ENCODE measurements at places on chromosomes 13 and 19.

- DNase-seq = no peak
Observed at GRCh38 chr13:31310786-31311185, 111.0 kb downstream of the B3GLCT start.

- DNase-seq = no peak
Observed at GRCh38 chr19:38833092-38833425, 1.5 kb upstream of the ECH1 start.

DNA sequence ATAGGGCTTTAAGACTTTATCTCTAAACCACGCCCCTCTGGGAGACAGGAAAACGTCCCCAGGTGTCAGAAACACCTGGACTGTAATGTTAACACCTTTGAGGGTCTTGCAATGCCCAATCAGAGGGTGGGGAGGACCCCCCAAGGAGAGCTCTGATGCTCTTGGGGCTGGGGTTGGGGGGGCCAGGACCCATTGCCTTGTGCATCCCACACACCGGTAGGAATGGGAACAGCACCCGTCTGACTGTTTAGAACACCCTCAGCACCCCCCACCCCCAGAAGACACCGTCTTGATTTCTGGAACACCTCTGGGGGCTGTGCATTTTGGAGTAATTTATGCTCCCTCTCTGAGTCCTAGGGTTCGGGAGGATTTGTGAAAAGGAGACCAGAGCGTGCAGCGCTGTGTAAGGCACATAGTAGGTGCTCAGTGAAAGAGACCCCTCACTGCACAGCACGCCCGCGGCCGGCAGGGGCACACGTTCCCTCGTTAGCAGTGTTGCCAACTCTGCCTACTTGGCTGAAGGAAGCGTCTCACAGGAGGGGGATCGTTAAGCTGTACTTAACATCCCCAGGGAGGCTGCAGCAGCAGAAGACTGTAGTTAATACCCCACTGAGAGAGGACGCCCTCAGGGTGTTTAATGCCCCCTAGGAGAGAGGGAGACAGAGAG, 2.8 kb upstream of the ERFL start:
- DNase-seq = no peak

- DNase-seq = no peak
Observed at GRCh38 chr13:99133230-99133629, 67.4 kb upstream of the UBAC2 start.

DNA sequence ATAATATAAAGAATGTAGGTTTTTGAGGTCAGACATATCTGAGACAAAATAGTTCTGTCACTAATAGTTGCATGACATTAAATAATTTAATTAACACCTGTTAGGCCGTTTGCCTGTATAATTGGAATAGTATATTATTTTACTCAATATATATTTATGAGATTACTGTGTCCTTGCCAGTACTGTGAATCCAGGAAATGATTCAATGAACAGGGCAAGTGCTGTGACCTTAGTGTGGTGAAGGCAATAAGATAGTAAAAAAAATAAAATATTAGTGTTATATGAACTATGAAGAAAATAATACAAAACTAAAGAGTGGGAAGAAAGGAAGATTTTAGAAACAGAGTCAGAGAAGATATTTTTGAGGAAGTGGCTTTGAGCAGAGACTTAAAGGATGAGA, 403.7 kb downstream of the PCDH9 start:
- no peak for DNase-seq

DNA sequence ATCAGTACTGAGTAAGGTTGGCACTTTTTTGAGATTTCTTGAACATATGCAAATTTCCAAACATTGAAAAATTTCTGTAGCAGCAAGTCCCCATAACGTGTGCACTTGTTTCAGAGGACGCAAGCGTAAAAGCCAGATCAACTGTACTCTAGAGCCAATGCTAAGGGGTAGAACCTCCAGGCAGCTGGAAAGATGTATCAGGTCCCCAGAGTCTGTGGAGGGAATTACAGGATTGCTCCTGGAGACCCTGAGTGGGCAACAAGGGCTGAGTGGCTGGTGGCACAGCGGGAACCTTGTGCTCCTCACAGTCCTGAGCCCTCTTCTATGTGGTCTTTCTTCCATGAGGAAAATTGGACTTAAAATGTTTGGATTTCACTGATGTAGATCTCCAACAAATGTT, 53.9 kb upstream of the AMER2 start:
- DNase-seq = no peak

DNA sequence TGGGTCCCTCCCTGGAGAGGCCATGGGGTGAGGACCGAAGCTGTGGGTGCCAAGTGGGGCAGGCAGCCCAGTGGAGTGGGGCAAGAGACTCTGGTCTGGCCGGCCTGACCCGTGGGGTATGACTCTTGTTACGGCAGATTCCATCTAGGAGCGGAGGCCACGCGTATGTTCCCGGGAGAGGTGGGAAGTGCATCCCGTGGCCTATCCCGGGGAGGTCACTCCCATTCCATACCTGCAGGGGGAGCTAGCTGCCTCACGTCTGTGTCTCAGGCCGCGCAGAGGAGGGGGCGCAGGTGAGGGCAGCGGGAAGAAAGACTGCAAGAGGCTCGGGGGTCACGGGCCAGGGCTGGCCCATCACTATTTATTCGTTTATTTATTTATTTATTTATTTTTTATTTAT, 4.9 kb downstream of the CSNK1G2 start:
- DNase-seq = no peak

DNA sequence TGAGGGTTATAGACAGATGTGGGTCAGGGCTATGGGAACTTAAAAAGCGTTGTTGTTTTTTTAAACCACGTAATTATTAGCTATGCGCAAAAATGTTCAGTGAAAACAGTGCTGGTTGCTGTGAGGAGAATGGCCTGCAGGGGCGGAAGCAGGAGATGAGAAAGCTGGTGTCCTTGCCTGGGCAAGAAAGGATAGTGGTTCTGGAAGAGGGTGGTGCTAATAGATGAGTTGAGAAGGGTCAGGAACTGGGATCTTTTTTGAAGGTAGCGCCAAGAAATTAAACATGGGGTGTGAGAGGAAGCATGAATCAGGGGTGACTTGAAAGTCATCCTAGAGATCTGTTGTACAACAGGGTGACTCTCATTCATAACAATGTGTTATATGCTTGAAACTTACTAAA, 4.8 kb upstream of the SMG9 start:
- no peak for DNase-seq

DNA sequence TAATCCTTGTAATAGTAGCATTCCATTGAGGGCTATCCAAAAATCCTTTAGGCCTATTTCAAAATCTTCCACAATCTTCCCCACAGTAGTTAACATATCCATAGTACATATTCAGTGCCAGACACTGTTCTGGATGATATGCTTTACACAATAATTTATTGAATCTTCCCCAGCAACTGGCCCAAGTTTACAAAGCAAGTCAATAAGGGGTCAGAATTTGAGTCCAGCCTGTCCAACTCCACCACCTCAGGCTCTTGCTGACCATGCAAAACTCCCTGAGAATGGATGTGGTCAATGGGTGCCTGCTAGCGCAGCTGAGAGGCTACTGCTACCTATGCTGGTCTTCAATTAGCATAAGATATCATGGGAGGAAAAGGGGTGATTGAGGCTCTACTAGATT, 529.6 kb downstream of the FGF9 start:
- no peak for DNase-seq

DNA sequence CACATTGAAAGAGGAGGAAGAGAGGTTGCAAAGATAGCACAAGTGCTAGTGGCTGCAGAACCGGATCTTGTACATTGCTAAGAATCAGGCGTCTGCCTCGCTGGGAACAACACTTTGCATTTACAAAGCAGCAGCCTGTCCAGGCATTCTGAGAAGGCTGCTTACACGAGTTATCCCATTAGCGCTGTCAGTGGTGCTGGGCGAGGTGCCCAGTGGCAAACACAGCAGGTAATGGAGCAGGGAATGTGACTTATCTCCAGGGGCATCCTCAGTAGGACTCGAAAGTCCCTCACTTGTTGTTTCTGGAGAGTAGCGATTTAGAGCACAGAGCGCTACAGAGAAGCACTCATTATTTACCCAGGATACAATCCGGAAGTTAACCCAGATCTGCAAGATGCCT, 209.6 kb downstream of the OLFM4 start:
- no peak for DNase-seq

DNA sequence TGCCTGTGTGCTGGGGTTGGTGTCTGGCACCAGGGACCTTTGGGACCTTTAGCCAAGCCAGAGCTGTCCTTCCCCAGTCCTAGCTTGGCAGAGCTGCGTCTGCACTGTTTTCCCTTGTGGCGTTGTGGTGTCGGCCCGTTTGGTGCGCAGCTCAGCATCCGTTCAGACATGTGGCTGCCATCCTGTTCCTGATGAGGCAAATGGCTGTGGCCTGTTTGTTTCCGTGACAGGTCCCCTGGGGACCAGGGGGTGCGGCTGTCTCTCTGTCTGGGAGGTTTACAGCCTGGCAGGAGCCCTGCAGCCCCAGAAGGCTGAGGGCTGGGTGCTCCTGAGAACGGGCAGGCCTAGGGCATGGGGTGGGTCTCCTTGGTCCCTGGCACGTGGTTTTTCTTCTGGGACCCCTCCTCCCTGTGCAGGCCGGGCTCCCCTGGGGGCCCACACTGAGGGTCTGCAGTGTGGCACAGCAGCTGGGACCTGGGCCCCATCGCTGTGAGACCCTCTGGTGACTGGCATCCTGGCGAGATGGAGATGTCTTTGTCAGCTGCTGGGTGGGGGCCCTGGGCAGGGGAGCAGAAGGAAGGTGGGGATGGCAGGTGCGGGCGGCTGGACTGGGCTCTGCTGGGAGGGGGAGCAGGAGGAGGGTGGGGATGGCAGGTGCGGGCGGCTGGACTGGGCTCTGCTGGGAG, 4.0 kb downstream of the SPPL2B start:
- no peak for DNase-seq

- no peak for DNase-seq
Observed at GRCh38 chr13:76349700-76350099, 536.5 kb downstream of the KCTD12 start.

- DNase-seq = no peak
Observed at GRCh38 chr13:98648686-98649085, 71.8 kb upstream of the STK24 start.

DNA sequence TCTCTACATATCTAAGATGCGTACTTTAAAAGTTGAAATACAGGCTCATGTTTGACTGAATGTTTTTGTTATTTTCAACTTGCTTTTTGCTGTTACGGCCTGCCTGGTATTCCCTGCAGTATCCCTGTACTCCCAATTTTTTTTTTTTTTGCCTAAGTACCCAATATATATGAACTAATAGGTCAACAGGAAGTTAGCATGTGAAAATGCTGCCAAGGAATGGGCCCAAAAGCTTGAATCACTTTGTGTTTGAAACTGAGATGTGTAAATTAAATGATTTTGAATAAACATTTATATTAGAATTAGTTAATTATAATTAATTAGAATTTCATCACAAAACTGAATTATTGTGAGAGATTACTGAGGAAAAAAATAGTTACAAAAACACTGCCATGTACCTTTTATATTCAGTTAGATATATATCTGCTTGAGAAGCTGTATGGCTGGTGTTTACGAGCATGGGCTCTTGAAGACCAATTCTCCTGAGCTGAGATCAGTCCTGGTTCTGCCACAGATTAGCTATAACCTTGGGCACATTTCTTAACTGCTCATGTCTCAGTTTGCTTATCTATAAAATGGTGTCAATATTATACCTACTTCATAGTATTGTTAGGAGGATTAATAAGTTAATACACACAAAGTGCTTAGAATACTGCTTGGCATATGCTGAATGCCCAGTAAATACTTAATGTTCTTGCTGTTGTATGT, 16.0 kb downstream of the TDRD3 start:
- DNase-seq = no peak

- DNase-seq = peak; percentile 81
Observed at GRCh38 chr13:59318320-59318930, 845.3 kb downstream of the DIAPH3 start.

DNA sequence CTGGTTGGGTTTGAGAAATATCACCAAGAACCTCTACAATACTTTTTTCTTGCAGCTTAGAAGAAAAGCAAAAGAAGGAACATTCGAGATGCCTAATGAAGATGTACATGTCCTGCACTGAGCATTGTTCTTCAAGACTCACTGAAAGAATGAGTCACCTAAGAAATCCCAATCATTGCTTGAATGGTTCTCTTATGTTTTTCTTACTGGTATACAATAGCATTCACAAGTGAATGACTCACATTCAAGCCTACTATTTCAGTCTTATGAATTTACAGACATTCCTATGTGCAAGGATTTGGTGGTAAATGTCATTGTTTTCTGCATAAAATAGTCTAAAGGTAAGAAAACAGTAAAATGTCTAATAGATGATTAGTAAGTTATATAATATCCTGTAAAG, 594.6 kb downstream of the PCDH9 start:
- no peak for DNase-seq

DNA sequence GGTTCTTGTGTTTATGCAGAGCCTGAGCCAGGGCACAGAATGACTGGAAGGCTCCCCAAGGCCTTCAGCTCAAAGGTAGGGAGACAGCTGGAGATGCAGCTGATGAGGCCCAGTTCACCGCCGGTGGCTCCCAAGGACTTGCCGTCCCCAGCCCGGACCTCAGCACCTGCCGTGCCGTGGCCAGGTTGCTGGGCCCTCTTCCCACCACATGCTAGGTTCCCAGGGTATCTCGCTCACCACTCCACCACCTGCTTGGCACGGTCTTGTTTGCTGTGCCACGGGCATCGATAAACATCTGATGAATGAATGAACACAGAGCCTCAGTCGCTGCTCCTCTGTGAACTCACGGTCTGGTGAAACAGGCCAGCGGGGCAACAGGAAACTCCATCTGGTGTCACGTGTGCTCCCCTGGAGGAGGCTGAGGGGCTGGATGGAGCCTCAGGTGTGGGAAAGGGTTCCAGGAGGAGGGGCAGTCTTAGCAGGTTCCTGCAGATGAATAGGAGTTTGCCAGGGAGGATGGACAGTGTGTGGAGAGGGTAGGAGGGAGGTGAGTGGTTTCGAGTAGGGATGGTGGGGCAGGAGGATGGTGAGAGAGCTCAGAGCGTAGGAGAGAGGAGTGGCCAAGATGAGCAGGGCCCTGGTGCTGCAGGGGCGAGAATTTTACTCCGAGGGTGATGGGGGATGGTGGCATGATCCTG, 3.6 kb upstream of the KLK14 start:
- DNase-seq = no peak

DNA sequence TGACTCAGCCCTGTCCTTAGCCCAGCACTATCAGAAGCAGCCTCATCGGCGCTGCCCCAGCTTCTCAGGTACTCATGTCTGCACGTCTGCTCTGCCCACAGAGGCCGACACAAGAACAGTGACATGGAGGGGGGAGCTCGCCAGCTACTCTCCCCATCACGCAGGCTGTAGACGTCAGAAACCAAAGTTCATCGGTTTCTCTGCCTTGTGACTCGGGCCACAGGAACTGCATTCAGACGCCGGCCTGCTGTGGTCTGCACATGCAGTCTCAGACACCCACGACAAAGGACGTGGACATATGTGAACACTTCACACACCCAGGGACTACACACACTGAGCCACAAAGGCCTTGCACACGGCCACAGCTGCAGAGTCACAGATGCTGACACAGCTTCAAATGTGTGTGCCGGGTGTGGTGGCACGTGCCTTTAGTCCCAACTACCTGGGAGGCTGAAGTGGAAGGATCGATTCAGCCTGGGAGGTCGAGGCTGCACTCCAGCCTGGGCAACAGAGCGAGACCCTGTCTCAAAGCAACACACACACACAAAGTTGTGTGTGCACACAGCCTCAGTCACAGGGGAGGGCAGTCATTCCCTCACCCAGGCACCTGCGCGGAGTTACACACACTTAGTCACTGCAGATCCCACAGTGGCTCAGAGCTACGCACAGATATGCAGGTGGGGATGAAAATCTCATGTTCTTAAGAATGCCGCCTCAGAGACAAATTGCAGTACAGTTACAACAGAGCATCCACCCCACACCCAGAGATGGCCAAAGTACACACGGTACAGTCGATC, 4.9 kb upstream of the ZFP36 start:
- peak; percentile 85 for DNase-seq

Measured in aorta (tissue), 5 donors.